CD4-positive, alpha-beta T cell treated with Interferon alpha-2 for 1 hour (primary cell): ENCODE measurements at places on chromosomes 5 and 9.

DNA sequence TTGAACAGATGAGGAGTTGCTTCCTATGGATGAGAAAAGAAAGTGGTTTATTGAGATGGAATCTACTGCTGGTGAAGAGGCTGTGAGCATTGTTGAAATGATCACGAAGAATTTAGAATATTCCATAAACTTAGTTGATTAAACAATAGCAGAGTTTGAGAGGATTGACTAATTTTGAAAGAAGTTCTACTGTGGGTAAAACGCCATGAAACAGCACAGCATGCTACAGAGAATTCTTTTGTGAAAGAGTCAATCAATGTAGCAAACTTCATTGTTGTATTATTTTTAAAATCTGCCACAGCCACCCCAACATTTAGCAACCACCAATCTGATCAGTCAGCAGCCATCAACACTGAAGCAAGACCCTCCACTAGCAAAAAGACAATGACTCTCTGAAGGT is 309.1 kb downstream of the SPOCK1 start:
- no peak for DNase-seq

- no peak for DNase-seq
Observed at GRCh38 chr5:180215783-180216630, 7.0 kb upstream of the RASGEF1C start.

DNA sequence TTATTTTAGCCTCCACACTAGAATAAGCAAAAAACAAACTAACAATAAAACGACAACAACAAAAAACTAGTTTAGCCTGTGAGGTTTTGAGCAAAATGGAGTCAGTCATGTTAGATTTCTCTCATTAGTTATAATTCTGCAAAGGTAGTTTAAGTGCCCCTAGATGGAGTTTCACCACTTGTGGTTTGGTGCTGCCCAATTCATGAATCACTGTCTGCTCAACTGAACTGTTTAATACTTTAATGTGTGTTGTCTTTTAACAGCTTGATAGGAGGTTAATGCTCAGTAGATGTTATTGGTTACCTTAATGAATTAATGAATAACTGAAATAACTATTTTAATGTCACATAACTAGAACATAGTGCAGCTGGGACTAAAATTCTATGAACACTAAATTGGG is 3.5 kb upstream of the PLAA start:
- DNase-seq, result no peak

DNA sequence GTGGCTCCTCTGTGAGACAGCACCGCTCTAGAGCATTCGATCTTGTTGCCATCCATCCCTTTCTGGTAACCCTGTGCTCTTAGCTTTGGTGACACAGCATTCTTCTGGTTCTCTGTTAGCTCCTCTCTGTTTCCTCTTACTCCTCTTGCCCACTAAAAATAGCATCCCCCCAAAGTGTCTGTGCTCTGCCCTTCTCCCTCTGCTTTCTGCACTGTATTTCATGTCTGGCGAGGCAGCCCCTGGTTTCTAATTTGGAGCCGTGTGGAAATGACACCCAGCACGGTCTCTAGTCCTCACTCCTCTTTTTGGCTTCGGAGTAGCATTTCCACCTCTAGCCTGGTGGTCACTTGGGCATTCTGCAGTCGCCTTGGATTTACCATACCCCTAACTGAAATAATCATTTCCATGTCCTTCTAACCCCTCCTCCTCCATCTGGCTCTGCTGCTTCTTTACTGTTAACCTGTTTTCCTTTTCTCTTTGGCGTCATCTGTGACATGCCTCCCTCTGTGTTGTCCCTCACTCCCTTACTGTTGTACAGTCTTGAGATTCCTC is 23.8 kb downstream of the NPR3 start:
- no peak for DNase-seq

DNA sequence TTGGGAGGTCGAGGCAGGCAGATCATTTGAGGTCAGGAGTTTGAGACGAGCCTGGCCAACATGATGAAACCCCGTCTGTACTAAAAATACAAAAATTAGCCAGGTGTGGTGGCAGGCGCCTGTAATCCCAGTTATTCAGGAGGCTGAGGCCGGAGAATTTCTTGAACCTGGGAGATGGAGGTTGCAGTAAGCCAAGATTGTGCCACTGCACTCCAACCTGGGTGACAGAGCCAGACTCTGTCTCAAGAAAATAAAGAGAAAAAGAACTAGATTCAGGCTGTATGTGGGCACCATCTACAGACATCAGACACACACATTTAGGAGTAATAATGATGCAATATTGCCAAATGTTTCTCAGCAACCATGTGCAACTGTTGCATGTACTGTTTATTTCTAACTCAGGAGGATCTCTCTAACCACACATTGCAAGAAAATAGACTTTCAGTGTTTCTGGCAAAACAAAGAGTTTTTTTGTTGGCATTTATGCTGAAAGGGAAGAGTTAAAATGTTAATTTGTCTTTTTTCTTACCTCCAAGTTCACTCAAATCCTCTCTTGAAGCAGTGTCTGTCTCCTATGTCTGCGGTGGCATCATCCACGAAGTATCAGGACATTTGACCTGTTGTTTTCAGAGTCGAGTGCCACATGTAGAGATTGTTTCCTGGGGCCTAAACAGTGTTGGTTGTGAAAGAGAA is 5.1 kb upstream of the ORM1 start:
- DNase-seq, result no peak

- no peak for DNase-seq
Observed at GRCh38 chr5:33008751-33009418, 297.8 kb downstream of the NPR3 start.

DNA sequence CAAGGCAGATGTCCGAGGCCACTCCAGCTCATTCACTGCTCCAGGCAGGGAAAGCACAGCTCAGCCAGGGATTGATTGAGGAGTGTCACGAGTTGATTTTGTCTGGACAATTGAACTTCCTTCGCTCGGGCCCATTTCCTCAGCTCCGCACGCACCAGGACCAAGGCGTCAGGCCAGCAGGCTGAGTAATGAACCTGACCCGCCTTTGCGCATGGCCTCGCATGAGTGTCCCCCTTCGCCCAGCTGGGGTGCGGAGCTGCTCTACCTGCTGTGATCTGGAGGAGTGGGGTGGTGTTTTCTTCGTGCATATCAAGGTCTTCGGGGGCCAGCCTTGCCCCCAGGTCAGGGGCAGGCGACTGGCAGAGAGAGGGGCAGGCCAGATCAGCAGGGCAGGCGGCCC is 44.0 kb downstream of the VAV2 start:
- no peak for DNase-seq

DNA sequence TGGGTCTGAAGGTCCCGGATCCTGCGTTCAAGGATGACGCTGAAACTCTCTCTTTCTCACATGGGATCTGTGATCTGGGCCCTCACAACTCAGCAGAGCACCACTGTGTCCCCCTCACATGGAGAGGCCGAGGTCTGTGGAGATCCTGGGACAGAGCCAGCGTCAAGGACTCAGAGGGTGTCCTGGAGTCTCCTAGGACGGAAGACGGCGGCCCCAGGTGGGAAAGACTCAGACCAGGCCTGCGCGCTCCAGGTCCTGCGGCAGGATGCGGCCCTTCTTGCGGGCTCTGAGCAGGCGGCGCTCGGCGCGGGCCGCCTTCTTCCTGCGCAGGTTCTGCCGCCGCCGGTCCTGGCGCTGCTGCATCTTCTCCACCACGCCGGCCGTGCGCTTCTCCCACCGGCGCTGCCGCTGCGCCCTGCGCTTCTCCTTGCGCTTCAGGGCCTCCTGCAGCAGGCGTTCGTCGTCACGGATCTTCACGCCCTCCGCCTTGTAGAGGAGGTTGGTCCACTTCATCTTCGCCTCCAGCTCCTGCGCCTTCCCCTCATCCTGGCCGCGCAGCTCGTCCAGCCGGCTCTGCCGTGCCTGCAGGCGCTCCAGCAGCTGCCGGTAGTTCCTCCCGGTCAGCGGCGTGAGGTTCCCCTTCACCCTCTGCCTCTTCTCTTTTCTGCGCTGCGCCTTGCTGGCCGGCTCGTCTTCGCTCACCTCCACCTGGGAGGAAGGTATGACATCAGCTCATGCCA is 4.2 kb downstream of the SURF6 start:
- no peak for DNase-seq
